ENCODE measurements at places on chromosomes 5 and 9.

DNA sequence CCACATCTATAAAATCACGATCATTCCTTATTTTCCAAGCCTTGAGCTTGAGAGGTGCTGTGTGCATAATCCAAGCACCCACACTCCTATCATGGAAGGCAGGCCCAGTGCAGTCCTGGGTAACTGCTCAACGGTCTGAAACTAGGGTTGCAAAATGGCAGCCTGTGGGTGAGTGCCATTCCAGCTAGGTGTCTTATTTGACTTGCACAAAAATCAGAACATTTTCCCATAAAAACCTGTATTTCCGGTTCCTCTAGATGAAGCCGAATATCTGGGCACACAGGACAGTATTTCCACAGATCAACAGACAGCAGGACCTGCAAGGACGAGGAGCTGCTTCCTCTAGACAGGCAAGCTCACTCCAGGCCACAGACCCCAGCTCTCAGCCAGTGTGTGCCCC is 588.8 kb downstream of the BNC2 start:
- no peak for DNase-seq

DNA sequence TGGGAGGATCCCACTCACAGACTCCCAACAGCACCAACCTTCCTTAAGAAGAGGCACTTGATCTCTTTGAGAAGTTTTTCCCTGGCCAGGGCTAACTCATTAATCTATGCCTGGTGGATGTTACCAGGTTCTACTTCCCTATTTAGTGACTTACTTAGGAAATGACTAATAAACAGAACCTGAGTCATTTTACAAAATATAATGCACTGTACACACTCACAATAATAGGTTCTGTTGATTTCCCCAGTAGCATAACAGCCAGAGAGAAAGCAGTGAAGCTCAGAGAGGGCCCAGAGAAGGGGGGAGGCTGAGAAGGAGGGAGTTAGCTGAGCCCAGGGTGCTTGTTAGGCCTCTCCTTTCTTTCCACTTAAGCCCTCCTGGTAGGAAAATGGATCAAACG is 27.1 kb downstream of the FRMD3 start:
- DNase-seq: no peak

- no peak for DNase-seq
These were observed 241.7 kb downstream of the EBF1 start for GRCh38 chr5:158857976-158858375.

- no peak for DNase-seq
These were observed 566.8 kb upstream of the PTGER4 start for GRCh38 chr5:40112875-40113274.

DNA sequence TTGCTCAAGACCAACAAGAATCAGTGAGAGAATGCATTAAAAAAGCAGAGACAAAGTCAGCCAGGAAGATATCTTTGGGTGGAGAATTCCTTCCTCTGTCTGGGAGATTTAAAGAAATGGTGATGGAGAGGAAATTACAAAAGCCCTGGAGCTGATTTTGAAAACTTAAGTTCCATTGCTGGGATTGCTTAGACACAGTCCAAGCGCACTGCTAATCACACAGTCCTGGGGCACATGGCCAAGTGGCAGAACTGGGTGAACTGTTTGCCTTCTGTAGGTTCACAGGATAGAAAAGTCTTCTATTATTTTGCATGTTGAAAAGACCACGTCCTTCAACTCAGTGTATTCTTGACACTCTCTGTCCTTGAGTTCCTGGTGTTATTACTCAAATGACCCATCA is 284.9 kb upstream of the FBXL7 start:
- no peak for DNase-seq

DNA sequence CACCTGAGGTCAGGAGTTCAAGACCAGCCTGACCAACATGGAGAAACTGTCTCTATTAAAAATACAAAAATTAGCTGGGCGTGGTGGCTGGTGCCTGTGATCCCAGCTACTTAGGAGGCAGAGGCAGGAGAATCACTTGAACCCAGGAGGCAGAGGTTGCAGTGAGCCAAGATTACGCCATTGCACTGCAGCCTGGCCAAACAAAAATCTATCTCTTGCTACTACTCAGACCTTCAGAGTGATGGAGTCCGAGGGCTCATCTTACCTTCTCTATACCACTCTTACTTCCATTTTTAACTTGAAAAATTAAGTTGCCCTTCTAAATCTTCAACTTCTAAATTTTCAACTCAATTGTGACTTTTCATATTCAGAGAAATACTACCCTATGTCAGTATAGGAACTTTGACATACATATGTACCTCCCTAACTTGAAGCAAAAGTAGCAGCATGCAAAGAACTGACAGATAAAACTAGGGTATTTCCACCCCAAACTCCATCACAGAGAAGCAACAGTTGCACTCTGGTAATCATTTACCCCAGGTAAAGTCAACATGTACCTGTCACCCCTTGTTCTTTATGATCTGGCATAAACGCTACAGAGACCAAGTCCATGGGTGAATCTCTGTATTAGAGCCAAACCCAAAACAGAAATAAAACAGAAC is 11.4 kb downstream of the ZFAND5 start:
- DNase-seq: no peak

DNA sequence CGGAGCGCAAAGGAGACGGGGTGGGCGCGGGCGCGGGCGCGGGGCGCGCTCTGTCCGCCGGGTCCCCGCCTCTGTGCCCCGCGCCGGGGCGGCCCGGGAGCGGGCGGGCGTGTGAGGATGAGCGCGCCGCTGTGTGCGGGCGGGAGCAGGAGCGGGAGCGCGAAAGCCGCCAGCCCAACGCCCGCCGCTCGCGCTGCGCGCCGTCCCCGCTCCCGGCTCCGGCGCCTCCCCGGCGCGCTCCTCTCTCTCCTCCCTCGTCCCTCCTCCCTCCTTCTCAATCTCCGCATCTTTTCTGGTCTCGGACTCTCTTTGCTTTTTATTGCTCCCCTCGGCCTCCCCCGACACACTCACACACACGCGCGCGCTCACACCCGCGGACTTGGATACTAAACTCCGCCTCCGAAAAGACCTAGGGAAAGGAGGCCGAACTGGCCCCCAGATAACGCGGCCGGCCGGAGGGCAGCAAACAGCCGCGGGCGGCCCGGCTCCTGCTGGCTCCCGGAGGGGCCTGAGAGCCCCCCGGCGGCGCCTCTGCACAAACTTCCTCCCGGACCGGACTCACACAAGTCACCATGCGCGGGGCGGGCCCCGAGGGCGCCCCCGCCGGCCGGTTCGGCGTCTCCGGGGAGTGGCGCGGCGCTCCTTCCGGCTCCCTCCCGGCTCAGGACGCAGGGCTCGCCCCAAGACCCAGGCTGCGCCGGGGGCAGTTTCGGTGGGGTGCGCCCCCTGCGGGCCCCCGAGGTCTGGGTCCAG is at the start of gene FIBCD1:
Gene FIBCD1 (minus strand): TSS at position 596 of the 753 bp plus-strand sequence. CDS start 640 bp downstream, outside the sequence.
- peak; percentile 37 for DNase-seq

DNA sequence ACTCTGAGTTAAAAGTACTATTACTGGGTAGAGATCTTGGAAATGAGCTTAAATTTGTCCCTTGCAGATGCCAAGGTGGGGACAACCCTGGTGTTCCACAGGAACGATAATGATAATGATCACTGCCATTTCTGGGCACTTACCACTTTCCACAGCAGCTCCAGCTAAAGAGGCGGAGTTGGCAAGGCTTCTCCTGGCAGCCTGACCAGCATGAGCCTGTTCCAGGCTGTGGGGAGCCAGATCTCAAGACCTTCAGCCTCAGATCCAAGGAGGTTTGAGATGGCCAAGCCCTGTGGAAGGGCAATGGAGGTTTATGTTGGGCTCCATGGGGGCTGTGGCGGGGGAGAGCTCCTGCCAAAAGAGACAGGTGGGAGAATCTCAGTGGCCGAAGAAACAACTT is 244.9 kb upstream of the MVB12B start:
- no peak for DNase-seq

GRCh38 chr5:180090098-180090768 is 18.7 kb upstream of the RNF130 start:
- DNase-seq: peak; percentile 9

DNA sequence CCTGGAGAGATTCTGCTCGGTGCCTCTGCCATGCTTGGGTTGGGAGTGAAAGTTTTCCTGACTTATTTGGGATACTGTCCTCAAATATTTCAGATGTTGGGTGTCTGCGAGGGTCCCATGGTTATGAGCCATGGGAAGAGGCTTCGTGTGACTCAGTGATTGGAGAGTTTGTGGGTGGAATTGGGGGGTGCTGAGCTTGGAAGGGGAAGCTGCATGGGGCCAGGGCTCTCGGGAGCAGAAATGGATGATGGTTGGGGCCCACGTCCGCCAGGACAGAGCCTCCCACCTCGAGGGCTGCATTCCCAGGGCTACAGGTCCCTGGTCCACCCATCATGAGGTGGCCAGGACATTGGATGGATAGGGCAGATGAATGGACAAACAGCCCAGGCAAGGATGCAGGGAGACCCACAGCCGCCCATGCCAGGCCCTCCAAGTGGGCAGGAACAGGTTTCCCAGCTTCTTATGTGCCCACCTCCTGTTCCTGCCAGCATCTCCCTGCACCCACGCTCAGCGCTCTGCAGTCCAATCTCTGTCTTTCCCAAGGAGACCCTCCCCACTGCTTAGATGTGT is 5.5 kb downstream of the OBP2B start:
- DNase-seq: no peak

DNA sequence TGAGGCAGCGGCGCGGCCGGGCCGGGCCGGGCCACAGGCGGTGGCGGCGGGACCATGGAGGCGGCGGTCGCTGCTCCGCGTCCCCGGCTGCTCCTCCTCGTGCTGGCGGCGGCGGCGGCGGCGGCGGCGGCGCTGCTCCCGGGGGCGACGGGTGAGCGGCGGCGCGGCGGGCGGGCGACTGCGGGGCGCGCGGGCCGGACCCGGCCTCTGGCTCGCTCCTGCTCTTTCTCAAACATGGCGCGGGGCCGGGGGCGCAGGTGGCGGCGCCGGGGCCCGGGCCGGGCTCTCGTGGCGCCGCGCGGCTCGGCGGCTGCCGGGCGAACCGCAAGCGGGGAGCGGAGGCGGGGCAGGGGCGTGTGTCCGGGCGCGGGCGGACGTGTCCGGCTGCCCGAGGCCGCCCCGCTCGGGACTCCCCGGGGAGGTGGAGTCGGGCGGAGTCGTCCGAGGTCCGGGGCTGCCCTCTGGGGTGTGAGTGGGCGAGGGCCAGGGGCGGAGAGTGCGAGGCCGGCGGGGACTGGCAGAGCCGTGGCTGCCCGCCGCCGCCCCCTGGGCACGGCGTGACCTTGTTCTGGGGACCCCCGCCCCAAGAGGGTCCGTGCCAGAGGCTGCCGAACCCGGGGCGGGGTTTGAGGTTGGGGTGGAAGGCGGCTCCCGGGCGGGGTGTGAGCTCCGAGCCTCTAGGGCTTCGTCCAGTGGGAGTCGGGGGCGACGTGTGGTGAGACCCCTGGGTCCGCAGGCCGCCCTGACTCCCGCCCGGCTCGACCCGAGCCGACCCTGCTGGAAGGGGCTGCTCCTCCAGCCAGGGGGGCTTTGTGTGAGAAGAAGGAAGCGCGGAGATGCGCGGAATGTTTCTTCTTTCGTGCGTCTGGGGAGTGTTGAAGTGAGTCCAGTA is 485 bp downstream of the TGFBR1 start:
- DNase-seq: peak; percentile 4

DNA sequence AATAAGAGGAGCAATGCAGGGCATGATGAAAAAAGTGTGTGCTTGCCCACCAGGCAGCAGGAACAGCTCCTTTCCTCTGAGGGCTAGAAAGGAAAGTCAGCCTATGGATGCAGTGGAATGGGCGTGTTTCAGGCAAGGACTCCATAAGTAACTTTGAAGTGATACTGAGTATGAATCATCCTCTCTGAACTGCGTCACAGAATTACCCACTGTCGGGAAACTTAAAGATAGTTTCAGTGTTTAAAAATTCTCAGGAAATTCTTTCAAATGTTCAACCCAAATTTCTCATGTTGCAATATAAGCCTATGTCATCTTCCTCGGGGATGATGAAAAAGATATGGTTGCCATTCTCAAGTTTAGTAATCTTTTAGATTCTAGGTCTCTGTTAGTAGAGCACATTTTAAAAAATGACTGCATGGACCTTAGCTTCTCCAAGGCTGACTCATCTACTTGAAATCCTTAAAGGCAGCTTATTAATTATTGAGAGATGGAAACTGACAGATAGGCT is 27.7 kb downstream of the PTCD2 start:
- DNase-seq: no peak

DNA sequence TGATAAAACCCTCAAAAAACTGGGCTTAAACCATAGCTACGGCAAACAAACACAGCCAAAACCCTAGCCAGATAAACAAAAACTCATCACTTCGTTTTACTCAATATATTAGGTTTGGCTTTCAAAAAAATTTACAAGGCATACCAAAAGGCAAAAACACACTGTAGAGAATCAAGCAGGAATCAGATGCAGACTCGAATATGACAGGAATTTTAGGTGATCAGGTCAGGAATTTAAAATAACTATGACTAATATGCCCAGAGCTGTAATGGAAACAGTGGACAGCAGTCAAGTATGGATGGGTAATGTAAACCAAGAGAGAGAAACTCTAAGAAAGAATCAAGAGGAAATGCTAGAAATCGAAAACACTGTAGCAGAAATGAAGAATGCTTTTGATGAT is 26.5 kb upstream of the DOCK2 start:
- no peak for DNase-seq

DNA sequence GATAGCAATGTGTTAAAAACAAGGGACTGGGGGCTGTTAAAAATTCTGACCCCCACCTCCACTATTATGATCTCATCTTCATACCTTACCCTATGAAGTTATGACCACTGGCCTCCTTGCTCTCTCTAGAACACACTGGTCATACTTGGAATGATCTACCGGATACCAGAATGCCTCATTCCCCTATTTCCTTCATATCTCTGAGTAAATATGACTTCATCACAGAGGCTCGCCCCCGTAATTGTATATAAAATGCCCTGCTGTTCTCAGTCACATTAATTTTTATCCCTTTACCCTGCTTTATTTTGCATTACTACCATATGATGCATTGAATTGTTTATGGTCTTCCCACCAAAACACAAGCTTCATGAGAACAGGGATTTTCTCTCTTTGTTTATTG is 29.2 kb downstream of the IZUMO3 start:
- no peak for DNase-seq

DNA sequence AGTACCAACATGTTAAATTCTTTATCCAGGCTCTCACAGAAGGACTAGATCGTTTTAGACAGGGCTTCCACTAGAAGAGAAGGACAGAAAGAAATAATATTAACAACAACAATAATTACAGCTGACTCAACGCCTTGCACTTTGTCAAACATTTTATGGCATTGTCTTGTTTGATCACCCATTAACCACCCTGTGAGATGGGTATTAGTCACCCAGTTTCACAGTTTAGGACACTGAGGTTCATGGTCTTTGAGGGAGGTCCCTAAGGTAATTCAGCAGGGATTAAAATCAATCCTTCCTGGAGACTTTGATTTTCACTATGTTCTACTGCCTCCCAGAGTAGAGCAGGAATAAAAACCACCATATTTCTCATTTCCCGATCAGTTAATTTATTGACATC is 51.4 kb upstream of the BNC2 start:
- DNase-seq: peak; percentile 28
